T-helper 17 cell (primary cell): ENCODE measurements at places on chromosomes 5 and 9. TPM values are rescaled to one million over a fixed set of nuclear protein-coding genes. Genes with fewer than 3 reads are reported as not detected.

The OR1Q1 gene
- 0.96 TPM for total RNA-seq

The BTNL3 gene
- not detected for total RNA-seq

The TMEM8B gene
- 4.5 TPM for total RNA-seq

The EIF4EBP3 gene
- total RNA-seq, result 14.0 TPM

The CTXN3 gene
- total RNA-seq, result not detected

The TAF11L8 gene
- not detected for total RNA-seq

The PLPP1 gene
- total RNA-seq, result 4.9 TPM

The RAB14 gene
- 49.8 TPM for total RNA-seq
